ENCODE measurements at places on chromosomes 5 and 9.

DNA sequence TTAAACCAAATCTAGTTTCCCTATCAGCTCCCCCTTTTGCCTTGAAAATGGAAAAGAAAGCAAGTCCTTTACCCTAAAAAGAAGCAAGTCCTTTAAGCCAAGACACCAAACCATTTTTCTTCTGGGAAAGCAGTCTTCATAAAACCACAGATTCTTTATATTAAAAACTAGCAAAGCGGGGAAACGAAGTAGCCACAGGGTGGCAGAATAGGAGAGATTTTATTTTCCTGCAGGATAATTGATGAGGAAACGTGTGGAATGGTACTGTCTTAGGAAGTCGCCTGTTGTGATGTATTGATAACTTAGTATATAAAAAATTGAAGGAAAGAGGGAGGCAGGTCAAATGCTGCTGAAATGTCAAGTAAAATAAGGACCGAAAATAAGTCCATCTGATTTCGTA is 41.1 kb downstream of the ZNF883 start:
- no peak for DNase-seq

- no peak for DNase-seq
Measured at GRCh38 chr5:170913573-170913972, 51.8 kb downstream of the RANBP17 start.

DNA sequence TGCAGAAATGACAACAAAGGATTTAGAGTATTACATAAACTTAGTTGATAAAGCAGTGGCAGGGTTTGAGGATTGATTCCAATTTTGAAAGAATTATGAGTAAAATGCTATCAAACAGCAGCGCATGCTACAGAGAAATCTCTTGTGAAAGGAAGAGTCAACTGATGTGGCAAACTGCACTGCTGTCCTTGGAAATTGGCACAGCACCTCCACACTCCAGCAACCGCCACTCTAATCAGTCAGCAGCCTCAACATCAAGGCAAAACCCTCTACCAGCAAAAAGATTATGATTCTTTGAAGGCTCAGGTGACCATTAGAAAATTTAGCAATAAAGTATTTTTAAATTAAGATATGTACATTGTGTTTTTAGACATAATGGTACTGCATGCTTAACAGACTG is 66.4 kb downstream of the AUH start:
- no peak for DNase-seq

GRCh38 chr5:94250985-94251384 is 367.4 kb downstream of the KIAA0825 start:
- no peak for DNase-seq

GRCh38 chr9:137194388-137194787 is 5.9 kb downstream of the SSNA1 start:
- DNase-seq = no peak

DNA sequence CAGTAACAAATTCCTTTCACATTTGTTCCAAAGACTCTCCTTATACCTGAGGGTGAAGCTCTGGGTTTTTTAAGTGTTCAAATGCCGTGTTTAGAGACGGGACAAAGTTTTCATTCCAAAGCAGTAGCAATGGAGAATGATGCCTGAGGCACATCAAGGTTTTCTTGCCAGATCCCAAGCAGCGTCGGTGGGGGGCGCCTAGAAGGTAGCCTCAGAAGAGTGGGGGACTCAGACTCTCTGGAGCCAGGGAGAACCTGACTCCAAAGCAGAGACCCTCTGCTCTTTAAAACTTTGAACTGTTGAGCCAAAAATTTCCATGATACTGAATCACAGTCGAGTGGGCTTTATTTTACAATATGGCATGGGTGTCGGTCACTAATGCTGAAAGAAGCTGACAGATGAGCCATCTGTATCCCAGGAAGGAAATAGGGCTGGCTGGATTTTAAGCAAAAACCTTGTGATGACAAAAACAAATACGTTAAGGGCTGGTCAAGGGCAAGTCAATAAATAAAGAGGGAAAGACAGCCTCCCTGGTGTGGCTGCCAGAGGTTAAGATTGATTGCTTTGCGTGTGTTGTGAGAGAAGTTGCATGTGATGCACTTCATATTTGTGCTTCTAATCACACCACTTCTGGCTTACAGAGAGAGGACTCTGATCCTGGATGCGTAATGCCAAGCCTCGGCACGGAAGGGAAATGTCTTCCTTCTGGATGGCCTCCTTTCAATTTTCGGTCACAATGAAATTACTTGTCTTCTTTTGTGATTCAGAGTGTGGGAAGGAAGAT is 161.1 kb upstream of the EFNA5 start:
- DNase-seq = no peak

DNA sequence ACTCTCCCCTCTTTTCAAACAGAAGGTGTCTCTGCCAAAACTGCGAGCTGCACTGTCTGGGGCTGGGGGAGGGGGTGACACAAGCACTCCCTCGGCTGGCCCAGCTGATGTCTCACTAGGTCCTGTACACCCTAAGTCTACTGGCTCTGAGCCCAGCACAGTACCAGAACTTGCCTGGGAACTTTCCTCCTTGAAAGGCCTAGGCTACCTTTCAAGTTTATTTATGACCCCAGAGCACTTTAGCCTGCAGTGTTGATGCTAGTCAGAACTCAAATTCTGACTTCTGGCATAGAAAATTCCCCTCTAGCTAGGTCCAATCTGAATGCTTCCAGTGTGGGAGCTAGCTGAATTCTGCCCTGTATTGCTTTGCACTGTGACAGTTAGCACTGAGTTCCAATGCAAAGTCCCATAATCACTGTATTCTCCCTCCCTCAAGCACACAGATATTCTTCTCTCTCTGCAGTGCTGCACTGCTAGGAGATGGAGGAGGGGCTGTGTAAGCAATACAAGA is 10.5 kb downstream of the LURAP1L start:
- DNase-seq = peak; percentile 80

- no peak for DNase-seq
Measured at GRCh38 chr5:40405996-40406740, 273.5 kb upstream of the PTGER4 start.

DNA sequence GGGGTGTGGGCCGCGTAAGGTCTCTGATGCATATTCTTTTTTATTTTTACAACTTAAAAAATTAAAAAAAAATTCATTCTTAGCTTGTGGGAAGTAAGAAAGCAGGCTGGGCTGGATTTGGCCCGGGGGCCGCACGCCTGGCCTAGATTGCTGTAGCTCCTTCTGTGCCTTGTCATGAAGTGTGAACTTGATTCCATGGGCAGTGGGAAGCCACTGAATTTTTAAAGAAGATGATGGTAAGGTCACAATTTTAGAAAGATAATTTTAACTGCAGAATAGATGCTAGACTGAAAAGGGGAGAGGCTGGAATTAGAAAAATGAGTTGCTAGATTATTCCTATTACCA is 56.1 kb downstream of the EHMT1 start:
- DNase-seq = no peak

DNA sequence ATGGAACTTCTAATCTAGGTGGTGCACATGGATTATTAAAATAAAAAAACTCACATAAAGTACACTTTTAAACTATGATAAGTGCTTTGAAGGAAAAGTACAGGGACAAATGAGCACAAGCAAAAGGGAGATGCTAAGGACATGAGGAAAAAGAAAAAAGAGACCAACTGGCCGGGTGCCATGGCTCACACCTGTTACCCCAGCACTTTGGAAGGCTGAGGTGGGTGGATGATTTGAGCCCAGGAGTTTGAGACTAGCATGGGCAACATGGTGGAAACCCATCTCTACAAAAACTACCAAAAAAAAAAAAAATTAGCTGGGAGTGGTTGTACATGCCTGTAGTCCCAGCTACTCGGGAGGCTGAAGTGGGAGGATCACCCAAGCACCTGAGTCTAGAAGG is 67.1 kb downstream of the SH3TC2 start:
- DNase-seq = no peak

DNA sequence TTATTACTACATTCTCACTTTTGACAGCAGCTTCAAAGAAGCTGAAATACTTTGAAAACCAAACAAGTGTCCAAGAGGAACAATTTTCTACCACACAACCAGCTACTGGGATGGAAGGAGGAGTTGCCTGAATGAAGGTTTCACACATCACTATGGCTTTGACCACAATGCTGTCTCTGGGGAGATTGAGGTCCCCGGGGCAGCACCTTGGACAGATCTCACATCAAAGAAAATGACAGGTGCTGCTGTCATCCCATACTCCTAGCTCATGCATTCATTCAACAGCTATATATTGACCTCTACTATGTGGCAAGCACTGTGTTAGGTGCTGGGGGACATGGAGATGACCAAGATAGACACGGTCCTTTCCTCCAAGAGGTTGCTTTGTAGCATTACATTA is 233.2 kb upstream of the RASEF start:
- no peak for DNase-seq

DNA sequence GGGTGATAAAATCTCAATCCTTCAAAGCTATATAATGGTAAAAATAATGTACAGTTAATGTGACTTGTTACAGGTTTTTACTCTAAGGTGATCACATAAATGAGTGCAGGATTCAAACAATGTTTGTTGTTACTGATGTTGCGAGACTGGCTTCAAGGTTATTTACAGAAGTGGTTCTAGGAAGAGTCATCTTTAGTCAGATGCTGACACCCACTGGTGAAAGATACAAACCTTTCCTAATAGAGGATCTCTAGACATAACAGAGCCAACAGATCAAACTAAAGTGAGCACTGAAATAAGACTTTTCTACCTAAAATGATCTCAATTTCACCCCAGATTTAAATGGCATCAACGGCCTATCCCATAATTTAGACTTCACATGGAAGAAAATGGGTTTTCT is 20.2 kb downstream of the ARSB start:
- DNase-seq = peak; percentile 55

GRCh38 chr5:29380029-29380428 is 1813.5 kb upstream of the CDH6 start:
- no peak for DNase-seq

GRCh38 chr9:99824378-99825171 is 2.9 kb downstream of the NR4A3 start:
- no peak for DNase-seq

GRCh38 chr5:109567374-109568044 is 122.2 kb upstream of the MAN2A1 start:
- no peak for DNase-seq

DNA sequence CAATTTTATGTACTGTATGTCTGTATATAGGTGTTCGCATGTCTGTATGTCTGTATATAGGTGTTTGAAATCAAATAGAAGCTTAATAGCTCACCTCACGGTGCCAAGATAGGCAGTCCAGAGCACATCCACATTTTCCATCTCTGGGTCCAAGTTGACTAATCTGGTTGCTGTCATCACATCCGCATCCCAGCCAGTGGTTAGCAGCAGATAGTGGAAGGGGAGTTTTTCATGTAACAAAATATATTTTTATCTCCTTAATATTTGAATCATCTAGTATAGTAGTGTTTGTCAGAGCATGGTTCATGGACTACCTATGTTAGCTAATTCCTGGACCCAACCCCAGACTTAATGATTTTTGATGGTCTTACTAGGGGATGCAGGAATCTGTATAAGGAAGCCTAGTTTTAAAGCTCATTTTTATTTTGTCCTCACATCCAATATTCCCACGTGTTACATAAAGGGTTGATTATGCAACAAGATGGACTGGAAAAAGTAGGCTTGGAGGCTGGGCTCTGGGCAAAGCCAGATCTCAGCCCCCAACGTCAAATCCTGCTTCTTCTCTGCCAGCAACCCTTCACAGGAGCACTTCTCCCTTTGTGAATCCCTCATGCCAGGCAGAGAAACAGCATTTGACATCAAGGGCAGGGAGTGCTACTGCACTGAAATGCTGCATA is 219.7 kb downstream of the ZSWIM6 start:
- no peak for DNase-seq

DNA sequence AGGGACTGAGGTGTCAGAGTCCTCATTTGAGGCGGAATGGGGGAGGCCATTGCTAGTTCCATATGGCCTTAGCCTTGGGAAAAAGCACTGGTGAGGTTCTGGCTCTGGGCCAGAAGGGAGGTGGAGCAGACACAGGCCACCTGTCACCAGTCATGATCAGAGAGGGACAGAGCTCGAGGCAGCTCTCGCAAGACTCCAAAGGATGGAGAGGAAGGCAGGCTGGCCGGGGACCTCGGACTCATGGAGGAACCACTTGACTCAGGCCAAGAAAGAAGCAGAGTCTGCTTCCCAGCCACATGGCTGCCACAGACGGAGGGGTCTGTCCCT is 29.2 kb upstream of the NSMF start:
- DNase-seq = no peak

DNA sequence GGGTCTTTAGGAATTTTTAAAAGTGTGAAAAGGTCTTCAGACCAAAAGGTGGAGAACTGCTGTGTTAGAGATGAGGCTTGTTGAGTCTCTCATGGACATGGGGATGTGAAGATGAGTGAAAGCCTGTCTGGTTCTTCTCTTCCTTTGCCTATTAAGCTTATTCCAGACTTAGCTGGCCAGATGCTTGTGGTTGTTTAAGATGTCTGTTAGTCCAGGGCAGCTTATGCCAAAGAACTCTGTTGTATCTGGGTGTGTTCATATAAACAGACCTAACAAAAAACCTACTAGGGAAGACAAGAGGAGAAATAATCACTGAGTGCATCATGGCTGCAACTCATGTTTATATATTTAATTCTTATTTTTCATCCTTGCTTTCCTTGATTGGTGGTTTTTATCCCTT is 57.5 kb upstream of the NCS1 start:
- no peak for DNase-seq

DNA sequence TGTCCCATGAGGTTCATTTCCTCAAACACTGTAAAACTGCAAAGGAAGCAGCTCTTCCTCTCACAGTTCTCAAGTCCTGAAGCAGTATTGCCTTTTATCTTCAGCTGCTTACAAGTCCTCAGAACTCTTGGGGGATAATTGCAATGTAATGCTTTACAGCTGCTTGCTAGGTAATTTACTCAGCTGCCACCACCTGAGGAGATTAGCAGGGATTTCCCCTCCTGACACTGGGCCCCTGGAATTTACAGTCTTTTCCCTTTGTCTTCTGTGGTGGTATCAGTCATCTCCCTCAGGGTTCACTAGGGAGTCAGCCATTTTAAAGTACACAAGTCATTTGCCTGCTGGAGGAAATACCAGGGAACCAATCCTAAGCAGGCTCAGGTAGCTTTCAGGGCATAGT is 754.3 kb upstream of the GRAMD2B start:
- peak; percentile 48 for DNase-seq

DNA sequence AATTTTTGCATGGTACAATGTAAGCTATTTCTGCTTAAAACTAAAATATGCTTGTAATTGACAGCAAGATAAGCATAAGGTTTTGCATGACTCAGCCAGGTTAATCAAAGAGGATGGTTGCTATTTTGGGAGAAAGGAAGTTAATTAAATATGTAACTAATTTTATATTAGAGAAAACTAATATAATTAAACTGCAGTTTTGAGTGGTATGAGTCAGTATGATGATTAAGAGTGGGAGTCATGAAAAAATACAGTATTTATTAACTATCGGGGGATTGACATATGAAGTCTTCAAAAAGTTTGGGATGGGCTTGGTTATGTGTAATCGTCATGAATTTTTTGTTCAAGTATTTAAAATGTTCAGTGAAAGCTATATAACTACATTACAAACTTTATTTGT is 54.0 kb upstream of the CDK20 start:
- no peak for DNase-seq

DNA sequence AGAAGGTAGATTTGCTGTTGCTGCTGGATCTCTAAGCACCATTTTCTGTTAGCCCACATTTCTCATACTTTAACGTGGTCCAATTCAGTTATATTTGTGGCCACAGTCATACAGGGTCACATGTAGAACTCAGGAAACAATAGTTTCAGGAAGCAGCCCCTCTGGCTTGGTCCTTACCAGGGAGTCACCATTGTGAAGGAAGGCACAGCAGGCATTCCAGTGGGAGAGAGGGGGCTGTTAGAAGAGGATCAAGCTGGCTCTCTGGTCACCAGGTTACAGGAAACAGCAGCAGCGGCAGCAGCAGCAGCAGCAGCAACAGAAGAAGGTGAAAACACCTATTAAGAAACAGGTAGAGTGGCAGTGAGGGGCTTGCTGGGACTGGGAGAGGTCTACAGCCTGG is 14.5 kb downstream of the C9orf43 start:
- no peak for DNase-seq
